ENCODE measurements at places on chromosomes 1 and 21. TPM values are rescaled to one million over a fixed set of nuclear protein-coding genes. Genes with fewer than 3 reads are reported as not detected.

DENND2C gene
- total RNA-seq, result 1.5 TPM

MAP1LC3C gene
- total RNA-seq, result 0.25 TPM

RGS8 gene
- 11.3 TPM for total RNA-seq

SIKE1 gene
- 64.2 TPM for total RNA-seq

SPATA6 gene
- 7.9 TPM for total RNA-seq

SPRR2B gene
- not detected for total RNA-seq

RC3H1 gene
- 24.8 TPM for total RNA-seq

SLC5A9 gene
- not detected for total RNA-seq

NBPF4 gene
- total RNA-seq, result not detected

SNX7 gene
- 95.1 TPM for total RNA-seq

RIPK4 gene
- not detected for total RNA-seq

ZNF695 gene
- total RNA-seq, result 6.9 TPM
